ENCODE measurements at places on chromosomes 5 and 9.

DNA sequence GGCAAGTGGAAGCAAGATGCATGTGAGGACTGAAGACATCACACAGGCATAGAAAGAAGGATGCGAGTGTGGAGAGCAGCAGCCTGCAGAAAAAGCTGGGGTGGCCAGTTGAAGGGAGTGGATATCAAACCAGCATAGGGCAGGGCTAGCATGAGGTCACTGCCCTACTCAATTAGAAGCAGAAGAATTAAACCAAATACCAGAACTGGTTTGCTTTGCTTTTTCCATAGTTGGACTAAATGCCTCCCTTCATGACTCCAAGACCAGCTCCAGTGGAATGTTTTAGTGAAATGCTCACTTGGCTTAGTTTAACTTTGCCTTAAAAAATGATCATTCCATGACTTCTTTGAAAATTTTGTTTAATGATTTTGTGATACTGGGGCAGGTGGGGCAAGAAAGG lies 45.8 kb downstream of the TMEM167A start:
- DNase-seq, result no peak

DNA sequence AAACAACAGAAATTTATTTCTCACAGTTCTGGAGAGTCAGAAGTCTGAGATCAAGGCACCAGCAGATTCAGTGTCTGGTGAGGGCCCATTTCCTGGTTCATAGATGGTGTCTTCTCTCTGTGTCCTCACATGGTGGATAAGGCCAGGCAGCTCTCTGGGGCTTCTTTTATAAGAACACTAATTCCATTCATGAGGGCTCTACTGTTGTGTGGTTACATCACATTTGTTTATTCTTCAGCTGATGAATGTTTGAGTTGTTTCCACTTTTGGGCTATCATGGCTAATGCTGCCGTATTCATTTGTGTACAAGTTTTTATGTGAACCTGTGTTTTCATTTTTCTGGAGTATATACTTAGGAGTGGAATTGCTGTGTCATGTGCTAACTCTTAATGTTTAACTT lies 35.2 kb downstream of the DDX4 start:
- no peak for DNase-seq

- DNase-seq, result no peak
Measured at GRCh38 chr5:72788866-72789505, 27.5 kb upstream of the TNPO1 start.

DNA sequence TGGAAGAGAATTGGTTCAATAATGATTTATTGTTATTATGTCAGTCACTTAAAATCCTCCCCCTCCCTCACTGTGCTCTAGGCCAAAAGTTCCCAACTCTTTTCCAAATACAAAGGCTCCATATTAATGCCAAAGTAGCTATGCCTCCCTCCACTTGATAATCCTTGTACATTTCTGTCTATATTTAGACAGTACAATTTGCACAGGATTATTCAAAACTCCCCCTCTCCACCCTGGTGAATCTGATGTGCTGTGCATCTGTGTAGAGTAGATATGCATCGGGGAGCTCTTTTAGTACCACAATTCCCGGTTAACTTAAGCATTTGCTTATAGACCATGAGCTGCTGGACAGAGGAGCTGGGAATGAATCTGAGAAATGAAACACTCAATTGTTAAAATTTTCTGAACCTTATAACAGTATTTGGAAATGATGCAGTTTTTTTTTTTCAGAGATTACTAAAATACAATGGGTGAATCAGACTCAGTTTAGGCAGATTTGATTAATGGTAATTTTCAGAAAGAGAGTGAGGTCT lies 27.6 kb downstream of the GLRA1 start:
- no peak for DNase-seq

DNA sequence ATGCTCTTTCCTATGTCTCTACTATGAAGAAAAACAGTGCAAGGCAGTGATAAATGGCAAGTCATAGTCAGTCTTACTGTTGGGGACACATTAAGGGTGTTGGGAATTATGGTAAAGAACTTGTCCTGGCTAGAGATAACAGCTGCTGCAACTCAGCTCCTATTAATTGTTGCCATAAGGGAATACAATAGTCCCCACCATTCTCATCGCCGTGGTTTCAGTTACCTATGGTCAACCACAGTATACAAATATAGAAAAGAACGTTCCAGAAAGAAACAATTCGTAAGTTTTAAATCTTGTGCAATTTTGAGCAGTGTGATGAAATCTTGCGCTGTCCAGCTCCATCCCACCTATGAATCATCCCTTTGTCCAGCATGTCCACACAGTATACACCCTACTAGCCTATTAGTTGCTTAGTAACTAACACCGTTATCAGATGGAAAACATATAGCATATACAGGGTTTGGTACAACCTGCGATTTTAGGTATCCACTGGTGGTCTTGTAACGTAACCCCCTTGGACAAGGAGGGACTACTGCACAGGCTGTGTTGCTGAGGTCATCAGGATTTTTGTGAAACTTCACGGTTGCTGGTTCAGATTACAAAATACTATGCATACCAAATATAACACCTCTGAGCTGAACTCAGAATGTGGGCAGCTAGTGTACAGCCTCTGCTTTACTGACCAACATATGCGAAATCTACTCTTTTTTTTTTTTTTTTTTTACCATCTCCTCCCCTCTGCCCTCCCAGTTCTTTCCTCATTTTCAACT lies 53.5 kb downstream of the ZFR start:
- DNase-seq, result no peak

DNA sequence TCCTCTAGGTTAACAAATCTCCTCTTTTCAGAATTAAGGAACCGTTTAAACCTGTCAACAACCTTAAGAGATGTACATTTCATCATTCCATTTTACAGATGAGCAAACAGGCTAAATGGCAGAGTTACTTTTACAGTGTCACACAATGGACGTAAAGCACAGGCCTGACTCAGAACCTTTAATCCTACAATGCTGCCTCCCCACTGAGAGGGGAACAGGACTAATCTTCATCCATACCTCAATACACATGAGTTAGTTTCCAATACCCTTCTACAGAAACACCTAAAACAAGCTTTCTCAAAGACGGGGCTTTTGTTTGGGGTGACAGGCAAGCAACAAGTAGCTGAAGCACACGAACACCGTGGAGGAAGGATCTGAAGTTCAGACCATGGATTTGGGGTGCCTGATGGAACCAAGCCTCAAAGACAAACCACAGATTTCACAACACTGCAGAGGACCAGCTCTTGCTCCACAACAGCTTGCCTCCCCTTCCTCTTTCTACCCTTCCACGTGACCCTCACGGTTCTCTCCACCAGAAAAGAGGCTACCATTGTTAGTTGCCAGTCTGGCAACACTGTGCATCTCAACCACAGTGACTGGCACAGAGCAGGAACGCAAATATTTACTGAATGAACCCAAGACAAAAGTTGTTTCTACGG lies 1.8 kb downstream of the RNF130 start:
- no peak for DNase-seq

- no peak for DNase-seq
Measured at GRCh38 chr5:175694371-175695160, 36.7 kb downstream of the HRH2 start.

GRCh38 chr5:32865475-32865874 lies 154.4 kb downstream of the NPR3 start:
- no peak for DNase-seq
